ENCODE measurements at places on chromosomes 1 and 21.

DNA sequence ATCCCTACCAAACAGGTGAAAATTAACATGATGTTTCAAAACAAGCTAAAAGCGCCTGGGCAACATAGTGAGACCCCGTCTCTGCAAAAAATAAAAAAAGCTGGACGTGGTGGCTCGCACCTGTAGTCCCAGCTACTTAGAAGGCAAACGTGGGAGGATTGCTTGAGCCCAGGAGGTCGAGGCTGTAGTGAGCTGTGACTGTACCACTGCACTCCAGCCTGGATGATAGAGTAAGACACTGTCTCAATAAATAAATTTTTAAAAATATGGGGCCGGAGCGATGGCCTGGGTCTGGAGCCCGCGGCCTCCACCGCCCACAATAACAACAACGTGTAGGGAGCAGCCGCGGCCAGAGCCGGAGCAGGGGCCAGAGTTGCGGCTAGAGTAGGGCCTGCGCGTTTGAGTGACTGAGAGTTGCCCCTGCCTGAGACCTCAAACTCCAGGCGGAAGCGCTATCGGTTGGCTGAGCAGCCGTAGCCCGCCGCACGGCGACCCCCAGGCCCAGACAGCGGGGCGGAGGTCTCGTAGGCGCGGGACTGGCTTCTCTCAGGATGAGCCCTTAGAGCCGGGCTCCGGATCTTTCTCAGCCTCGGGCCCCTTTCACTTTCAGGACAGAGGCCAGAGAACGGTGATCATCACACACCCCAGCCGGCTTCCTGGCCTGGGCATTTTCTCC lies 41.4 kb downstream of the ZMYM1 start:
- DNase-seq: no peak

DNA sequence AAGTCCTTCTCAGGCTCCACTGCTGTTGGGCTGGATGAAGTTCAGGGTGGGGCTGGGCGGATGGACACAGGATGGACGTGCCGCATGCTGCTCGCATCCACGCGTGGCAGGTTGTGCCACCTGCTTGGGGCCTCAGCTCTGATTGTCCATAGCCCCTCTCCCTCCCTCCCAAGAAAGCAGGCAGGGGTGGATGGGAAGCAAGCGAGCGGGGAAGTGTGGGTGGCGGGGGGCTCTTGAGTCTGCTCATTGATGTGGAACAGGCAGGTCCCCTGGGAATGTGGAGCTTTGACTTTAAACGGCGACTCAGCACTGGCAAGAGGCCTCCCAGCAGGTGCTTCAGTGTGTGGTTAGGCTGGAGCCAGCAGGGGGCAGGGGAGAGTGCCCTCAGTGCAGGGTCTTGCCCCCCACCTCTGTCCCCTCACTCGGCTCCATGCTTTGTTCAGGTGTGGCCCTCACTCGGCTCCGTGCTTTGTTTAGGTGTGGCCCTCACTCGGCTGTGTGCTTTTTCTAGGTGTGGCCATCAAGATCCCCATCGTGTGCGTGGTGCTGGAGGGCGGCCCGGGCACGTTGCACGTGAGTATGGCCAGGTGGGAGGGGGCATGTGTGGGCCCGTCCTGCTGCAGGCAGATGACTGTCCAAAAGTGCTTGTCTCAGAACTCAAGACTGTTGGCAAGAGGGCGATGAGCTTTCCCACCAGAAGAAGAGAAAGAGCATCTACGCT lies 23.9 kb downstream of the TRPM2 start:
- DNase-seq: no peak

DNA sequence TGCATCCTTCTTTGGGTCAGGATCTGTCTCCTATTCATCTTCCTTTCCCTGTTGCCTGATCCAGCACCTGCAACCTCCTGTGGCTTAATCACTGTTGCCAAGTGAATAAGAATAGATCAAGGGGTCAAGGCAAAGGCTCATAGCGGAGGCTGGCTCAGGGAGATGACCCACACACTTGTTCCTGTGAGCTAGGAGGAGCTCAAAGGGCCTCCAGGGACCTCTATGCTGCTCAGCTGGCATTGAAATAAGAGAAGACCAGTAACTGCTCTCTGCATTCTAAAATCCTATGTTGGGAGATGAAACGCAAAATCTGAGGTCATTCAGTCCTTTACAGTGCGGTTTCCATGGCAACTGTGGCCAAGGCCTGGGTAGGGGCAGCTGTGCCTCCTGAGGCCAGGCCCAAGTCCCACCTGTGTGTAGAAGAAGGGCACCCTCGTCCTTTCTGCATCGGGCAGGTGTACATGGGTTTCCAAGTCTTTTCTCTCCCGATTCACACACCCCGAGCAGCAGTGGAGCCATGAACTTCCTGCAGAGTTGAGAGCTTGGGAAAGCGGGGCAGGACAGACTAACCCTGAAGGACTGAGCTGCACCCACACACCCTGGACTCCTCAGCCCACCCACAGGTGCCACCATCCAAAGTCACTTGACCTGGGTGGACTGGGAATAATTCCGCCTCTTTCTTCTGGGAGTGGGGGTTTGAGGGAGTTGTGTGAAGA lies 27.8 kb upstream of the STUM start:
- no peak for DNase-seq

DNA sequence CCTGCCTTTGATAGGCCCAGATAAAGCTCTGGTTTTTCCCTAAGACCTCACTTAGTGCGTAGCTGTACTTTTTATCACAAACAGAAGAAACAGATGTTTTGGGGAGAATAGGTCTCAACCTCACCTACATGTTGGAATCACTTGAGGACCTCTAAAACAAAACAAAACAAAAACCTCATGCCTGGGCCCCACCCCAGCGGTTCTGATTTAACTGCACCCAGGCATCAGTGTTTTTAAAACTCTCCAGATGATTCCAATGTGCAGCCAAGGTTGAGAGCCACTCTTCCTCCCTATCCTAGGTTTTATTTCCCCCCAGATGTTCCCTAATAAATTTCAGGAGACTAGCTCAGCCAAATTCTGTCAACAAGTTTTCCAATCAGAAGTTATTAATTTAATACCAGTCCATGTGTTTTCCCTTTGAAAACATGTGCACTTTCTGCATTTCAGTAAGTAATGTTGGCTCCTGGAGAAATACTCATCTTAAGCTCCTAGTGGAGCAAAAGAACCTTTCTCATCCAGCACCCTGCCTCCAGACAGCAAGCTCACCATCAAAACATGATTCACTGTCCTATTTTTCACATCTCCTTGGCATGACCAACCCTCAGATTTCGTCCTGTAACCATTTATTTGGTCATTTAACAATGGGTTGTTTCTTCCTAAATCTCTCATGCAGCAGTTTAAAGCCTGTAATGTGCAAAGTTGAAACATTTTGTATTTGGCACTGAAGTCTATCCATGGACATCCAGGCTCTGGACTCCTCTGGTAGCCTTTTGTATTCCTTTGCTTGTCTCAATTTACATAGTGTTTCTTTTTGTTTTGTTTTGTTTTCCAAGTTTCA lies 27.5 kb downstream of the LRRC8C start:
- no peak for DNase-seq

DNA sequence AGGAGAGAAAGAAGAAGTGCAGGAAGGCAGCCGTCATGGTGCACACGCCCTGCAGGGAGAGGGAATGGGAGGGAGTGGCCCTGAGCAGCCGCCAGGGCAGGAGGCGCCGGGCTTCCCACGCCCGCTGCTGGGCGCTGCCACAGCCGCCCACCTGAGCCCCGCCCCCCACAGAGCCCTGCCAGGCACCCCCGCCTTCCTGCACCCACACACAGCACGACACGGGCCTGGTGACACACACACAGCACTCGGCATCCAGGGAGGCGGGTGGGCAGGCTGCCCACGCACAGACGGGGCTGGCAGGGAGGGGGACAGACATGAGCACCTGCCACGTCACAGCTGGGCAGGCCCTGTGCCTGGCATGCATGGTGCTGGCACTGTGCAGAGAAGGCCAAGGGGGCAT lies 27.5 kb downstream of the ADGRB2 start:
- DNase-seq: no peak

DNA sequence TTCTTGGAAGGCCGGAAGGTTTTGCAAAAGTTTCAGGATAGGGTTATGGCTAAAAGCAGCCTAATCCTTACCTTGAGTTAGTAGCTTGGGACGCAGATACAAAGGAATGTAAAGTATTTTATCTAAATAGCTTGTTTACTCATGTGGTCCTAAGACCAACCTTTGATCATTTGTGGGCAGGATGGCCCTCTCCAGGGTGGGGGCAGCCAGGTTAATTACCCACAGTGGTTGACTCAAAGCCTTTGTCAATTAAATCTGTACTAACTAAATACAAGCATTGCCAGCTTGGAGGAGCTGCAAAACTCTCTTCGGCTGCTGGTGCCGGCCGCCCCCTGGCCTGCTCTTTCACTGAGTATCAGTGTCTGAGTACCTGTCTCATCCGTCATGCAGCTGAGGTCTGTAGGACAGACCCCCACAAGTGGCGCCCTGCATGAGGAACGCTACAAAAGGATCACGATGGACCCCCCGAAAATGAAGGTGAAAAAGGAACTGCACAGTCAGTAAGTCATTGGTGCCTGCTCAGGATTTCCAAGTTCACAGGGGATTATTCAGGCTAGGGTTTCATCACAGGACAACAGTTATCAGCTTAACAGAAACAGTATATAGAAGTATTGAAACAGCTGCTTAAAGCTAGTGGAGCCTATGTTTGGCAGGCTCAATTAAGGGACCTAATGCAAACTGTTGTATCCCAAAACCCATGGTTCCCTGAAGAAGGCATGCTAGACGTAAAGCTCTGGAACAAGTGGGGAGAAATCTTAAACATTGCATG lies 212.5 kb upstream of the MAP1LC3C start:
- DNase-seq: no peak

DNA sequence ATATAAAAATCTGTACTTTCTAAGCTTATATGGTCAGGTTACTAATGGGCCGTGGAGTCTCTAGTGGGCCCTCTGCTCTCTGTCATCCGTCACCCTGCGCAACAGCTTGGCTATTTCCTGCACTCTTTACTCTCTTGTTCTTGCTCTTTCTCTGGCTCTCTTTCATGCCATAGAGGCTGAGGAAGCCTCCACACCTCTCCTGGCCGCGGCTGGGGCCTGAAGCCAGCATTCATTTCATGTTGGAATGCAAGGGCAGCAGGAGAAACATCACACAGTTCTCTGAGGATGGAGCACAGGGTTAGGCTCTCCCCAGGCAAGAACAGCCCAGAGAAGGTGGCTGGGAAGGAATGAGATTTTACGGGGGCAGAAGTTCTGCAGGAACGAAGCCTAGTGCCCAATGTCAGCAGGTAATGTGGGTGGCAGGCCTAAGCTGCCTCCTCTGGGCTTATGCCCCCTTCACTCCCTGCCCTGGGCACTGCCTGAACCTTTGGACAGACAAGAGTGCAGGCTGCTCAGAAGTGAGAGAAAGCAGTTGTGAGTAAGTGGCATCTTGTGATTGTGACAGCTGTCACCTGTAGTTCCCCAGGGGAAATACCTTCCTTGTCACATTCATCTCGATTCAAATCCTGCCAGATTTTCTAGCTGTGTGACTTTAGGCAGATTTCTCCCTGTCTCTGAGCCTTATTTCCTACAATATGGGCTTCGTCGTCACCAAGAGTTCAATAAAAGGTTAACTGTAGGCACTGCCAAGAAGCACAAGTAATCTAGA lies 3.6 kb upstream of the FHAD1 start:
- DNase-seq: no peak
